Spleen (tissue), 13 donors: ENCODE measurements at places on chromosomes 5 and 9. TPM values are rescaled to one million over a fixed set of nuclear protein-coding genes. Genes with fewer than 3 reads are reported as not detected.

GFI1B gene
- 1.5 TPM for total RNA-seq

CXCL14 gene
- 37.1 TPM for total RNA-seq

DDX4 gene
- total RNA-seq: not detected

SLC46A2 gene
- total RNA-seq: 0.88 TPM

GRIA1 gene
- not detected for total RNA-seq

SHLD3 gene
- 2.9 TPM for total RNA-seq

HACD4 gene
- 5.9 TPM for total RNA-seq

NAIP gene
- 211 TPM for total RNA-seq

- no peaks in the 10 kb centered on the region for H3K27me3 ChIP-seq
- no peak for DNase-seq
- H3K4me1 ChIP-seq: no peaks in the 10 kb centered on the region
These were observed 111.7 kb downstream of the AP3B1 start for GRCh38 chr5:78182838-78183237.

DNA sequence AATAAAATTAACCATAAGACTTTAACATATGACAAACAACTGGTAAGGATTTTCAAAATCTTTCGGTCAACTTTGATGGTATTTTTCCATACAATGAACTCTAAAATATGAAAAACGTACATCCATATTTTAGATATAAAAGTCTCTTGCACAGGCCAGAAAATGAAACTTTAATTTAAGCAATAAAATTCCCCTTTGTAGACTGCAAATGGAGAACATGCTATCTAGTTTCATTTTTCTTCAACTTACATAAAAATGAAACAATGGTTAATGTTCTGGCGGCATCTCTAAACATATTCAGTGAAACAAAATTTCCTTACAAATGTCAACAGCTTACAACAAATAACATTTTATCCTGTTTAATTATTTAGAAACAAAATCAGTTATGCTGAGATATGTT is 84.0 kb downstream of the USP20 start:
- H3K27ac ChIP-seq: no peak overlapping the region
- no peaks in the 10 kb centered on the region for H3K27me3 ChIP-seq
- H3K4me3 ChIP-seq: no peak overlapping the region
- H3K4me1 ChIP-seq: no peaks in the 10 kb centered on the region

- H3K36me3 ChIP-seq: no peaks in the 10 kb centered on the region
- no peak overlapping the region for H3K4me3 ChIP-seq
- peak overlapping the region; percentile 22 for H3K27ac ChIP-seq
- no peaks in the 10 kb centered on the region for H3K27me3 ChIP-seq
- no peak for DNase-seq
These were observed 30.7 kb upstream of the CCNB1 start for GRCh38 chr5:69136293-69136692.

- no peaks in the 10 kb centered on the region for H3K27me3 ChIP-seq
- no peak overlapping the region for H3K4me3 ChIP-seq
- DNase-seq: no peak
- no peak overlapping the region for H3K27ac ChIP-seq
- H3K36me3 ChIP-seq: no peaks in the 10 kb centered on the region
These were observed 296.2 kb downstream of the ARHGEF28 start for GRCh38 chr5:73922224-73922623.

DNA sequence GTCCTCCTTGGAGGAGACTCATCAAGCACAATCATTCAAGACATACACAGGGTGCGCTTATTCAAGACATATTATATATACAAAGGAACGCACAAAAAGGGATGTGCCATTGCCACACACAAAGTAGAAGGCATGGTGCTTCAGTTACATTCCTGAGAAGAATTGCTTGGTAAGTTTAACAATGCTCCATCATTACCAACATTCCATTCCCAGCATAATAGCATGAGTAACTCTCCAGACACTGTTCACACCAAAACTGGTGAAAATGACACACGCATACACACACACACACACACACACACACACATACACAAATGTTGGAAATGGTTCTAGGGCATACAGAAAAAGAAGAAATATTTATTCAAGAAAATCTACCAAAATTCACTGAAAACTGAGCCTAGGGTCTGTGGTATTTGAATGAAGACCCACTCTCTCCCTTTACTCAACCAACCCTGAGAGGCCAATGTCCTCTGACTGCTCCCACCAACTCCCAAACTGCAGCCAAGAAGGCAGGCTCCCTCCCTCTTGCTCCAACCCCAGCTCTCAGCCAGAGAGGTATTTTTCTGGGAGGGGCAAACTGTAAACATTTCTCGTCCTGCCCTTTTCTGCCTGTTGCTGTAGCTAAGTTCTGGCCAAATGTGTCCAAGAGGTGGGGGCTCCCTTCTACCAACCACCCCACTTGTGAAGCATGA is 19.9 kb downstream of the UGT3A1 start:
- H3K4me1 ChIP-seq: no peaks in the 10 kb centered on the region
- H3K27ac ChIP-seq: no peak overlapping the region
- H3K4me3 ChIP-seq: no peak overlapping the region
- H3K36me3 ChIP-seq: no peaks in the 10 kb centered on the region
- no peaks in the 10 kb centered on the region for H3K27me3 ChIP-seq

DNA sequence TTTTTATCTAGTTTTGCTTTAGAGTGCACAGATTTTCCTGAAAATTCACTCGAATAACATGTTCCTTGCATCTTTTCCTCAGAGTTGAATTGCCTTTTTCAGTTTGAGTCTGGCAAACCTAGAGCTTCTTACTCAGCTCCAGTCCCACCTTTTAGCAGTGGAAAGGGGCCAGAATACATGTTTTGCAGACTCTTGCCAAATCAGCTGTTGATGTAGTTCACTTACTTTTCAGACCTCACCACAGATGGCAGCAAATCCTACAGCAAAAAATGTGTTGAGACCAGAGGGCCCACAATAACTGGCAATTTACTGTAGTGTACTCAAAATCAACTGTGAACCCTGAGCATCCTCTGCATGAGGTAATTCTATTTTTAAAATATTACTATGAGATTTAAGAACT is 545.2 kb upstream of the ACO1 start:
- H3K27me3 ChIP-seq: no peaks in the 10 kb centered on the region
- no peak overlapping the region for H3K4me3 ChIP-seq
- H3K4me1 ChIP-seq: no peaks in the 10 kb centered on the region
- H3K27ac ChIP-seq: no peak overlapping the region

DNA sequence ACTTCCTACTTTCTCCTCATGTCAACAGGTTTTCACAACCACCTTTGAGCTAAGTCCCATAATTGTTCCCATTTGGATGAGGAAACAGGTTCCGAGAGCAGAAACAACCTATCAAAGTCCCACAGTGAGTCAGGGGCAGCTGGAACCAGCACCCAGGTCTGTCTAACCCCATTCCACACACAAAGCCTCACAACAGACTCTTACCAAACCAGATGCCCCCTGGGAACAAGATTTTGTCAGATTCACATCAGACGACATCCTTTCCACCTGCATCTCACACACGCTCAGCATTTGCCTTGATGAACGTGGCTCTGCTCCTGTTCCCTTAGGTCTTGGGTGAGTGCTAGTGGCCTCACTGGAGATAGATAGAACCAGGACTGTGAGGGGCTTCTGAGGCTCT is 17.0 kb downstream of the SWI5 start:
- H3K36me3 ChIP-seq: peaks cover 9% of the 10 kb centered on the region
- H3K4me3 ChIP-seq: no peak overlapping the region
- H3K27me3 ChIP-seq: no peaks in the 10 kb centered on the region

GRCh38 chr9:16817002-16817401 is 53.5 kb downstream of the BNC2 start:
- H3K27me3 ChIP-seq: no peaks in the 10 kb centered on the region
- H3K27ac ChIP-seq: no peak overlapping the region
- no peak overlapping the region for H3K4me3 ChIP-seq
- H3K36me3 ChIP-seq: no peaks in the 10 kb centered on the region

- H3K27me3 ChIP-seq: no peaks in the 10 kb centered on the region
- H3K36me3 ChIP-seq: no peaks in the 10 kb centered on the region
- H3K4me3 ChIP-seq: no peak overlapping the region
- H3K27ac ChIP-seq: no peak overlapping the region
- DNase-seq: no peak
These were observed 47.1 kb upstream of the BOD1 start for GRCh38 chr5:173663352-173664153.

- no peaks in the 10 kb centered on the region for H3K27me3 ChIP-seq
- H3K36me3 ChIP-seq: no peaks in the 10 kb centered on the region
- H3K4me1 ChIP-seq: no peaks in the 10 kb centered on the region
- no peak for DNase-seq
- no peak overlapping the region for H3K4me3 ChIP-seq
These were observed 22.1 kb upstream of the TPD52L3 start for GRCh38 chr9:6305954-6306563.

GRCh38 chr9:133958756-133959155 is 33.4 kb downstream of the VAV2 start:
- H3K36me3 ChIP-seq: no peaks in the 10 kb centered on the region
- no peak overlapping the region for H3K27ac ChIP-seq
- DNase-seq: peak; percentile 74
- H3K27me3 ChIP-seq: no peaks in the 10 kb centered on the region
- H3K4me1 ChIP-seq: peaks cover 67% of the 10 kb centered on the region
- peak overlapping the region; percentile 39 for H3K4me3 ChIP-seq

DNA sequence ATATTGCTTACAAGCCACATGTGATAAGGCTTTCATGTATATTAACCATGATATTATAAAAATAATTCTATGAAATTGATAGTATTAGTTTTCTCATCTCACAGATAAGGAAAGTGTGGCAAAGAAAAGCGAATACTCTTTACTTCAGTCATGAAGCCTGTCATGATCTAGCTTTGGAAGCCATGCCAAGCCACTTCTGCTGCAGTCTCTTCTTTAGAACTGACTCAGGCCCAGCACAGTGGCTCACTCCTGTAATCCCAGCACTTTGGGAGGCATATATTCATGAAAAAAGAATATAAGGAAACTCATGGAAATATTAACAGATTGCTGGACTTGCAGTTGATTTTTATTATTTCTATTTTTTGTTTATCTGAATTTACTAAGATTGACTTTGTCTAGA is 42.9 kb upstream of the PJA2 start:
- H3K27ac ChIP-seq: no peak overlapping the region
- DNase-seq: no peak
- no peaks in the 10 kb centered on the region for H3K27me3 ChIP-seq
- H3K4me1 ChIP-seq: peaks cover 9% of the 10 kb centered on the region
- H3K36me3 ChIP-seq: no peaks in the 10 kb centered on the region
- no peak overlapping the region for H3K4me3 ChIP-seq

GRCh38 chr5:33524476-33524875 is 83.7 kb downstream of the TARS1 start:
- no peaks in the 10 kb centered on the region for H3K36me3 ChIP-seq
- no peak overlapping the region for H3K4me3 ChIP-seq
- no peaks in the 10 kb centered on the region for H3K27me3 ChIP-seq
- no peak for DNase-seq
- H3K4me1 ChIP-seq: no peaks in the 10 kb centered on the region

DNA sequence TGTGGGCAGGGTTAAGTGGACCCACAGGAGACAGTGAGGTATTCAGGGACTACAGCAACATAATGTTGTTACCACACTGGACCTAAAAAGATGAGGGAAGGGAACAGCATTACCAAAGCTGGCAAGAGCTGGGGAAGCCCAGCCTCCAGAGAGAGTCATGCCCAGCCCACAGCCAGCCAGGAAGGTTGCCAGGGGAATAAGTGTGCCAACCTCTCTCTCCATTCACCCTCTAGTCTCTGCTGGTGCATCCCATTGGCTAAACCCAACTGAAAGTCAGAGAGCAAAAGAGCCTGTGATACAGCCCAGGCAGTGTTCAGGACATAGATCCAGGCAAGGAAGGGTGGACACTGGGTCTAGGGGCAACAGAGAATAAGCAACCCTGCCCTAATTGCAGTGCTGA is 35.8 kb upstream of the AFAP1L1 start:
- no peak overlapping the region for H3K27ac ChIP-seq
- H3K36me3 ChIP-seq: no peaks in the 10 kb centered on the region
- DNase-seq: no peak
- H3K4me3 ChIP-seq: no peak overlapping the region
- H3K27me3 ChIP-seq: no peaks in the 10 kb centered on the region

GRCh38 chr9:121141706-121142105 is 60.0 kb downstream of the RAB14 start:
- no peak overlapping the region for H3K4me3 ChIP-seq
- H3K4me1 ChIP-seq: no peaks in the 10 kb centered on the region
- H3K27me3 ChIP-seq: no peaks in the 10 kb centered on the region
- DNase-seq: no peak
- H3K27ac ChIP-seq: no peak overlapping the region
- H3K36me3 ChIP-seq: peaks cover 77% of the 10 kb centered on the region

DNA sequence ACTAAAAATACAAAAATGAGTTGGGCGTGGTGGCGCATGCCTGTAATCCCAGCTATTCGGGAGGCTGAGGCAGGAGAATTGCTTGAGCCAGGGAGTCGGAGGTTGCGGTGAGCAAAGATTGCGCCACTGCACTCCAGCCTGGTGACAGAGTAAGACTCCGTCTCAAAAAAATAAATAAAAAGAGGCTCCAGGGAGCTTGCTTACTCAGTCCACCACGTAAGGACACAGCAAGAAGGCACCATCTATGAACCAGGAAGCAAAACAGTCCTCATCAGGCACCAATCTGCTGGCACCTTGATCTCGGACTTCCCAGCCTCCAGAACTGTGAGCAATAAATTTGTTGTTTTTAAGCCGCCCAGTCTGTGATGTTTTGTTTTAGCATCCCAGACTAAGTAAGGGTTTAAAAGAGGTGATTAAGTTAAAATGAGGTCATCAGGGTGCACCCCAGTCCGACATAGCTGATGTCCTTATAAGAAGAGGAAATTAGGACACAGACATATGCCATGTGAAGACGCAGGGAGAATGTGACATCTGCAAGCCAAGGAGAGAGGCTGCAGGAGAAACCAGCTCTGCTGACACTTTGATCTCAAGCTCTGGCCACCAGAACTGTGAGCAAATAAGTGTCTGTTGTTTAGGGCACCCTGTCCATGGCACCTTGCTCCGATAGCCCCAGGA is 45.9 kb downstream of the C9orf50 start:
- no peaks in the 10 kb centered on the region for H3K36me3 ChIP-seq
- H3K4me1 ChIP-seq: peaks cover 33% of the 10 kb centered on the region
- H3K27ac ChIP-seq: no peak overlapping the region
- no peak overlapping the region for H3K4me3 ChIP-seq

- no peak for DNase-seq
- H3K27me3 ChIP-seq: no peaks in the 10 kb centered on the region
- H3K4me1 ChIP-seq: no peaks in the 10 kb centered on the region
- no peak overlapping the region for H3K27ac ChIP-seq
- no peaks in the 10 kb centered on the region for H3K36me3 ChIP-seq
These were observed 74.9 kb upstream of the RETREG1 start for GRCh38 chr5:16691731-16692130.

DNA sequence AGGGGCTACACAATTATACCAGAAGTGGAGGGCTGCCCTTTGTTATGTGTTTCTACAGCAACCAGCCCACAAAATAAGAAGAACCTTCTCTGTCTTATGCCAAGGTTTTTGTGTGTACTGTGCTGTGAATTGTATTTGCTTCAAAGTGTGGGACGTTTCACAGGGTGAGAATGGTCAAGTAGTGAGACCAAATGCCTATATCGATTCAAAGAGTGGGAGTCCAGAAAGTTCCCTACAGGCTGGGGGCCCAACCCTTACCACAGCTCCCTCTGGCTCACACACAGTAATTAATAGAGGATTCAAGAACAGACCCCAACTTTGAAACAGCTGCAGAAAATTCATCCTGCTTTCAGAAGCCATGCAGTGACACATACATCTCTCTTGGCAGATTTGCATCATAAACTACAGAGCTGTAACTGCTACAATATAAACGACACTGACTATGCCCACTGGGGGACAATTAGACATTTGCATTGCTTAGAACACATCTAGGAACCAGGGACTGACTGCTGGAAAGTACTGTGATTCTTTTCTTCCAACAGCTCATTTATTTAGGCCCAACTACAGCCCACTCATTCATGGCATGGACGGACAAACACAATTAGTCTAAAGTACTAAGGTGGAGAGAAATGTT is 12.8 kb downstream of the ENC1 start:
- peaks cover 30% of the 10 kb centered on the region for H3K4me1 ChIP-seq
- peaks cover 10% of the 10 kb centered on the region for H3K36me3 ChIP-seq
- no peak for DNase-seq
- no peak overlapping the region for H3K27ac ChIP-seq
- H3K27me3 ChIP-seq: no peaks in the 10 kb centered on the region
- no peak overlapping the region for H3K4me3 ChIP-seq
